Activated CD8-positive, alpha-beta memory T cell treated with anti-CD3 and anti-CD28 coated beads for 1 hour (primary cell): ENCODE measurements at places on chromosomes 12 and 14.

DNA sequence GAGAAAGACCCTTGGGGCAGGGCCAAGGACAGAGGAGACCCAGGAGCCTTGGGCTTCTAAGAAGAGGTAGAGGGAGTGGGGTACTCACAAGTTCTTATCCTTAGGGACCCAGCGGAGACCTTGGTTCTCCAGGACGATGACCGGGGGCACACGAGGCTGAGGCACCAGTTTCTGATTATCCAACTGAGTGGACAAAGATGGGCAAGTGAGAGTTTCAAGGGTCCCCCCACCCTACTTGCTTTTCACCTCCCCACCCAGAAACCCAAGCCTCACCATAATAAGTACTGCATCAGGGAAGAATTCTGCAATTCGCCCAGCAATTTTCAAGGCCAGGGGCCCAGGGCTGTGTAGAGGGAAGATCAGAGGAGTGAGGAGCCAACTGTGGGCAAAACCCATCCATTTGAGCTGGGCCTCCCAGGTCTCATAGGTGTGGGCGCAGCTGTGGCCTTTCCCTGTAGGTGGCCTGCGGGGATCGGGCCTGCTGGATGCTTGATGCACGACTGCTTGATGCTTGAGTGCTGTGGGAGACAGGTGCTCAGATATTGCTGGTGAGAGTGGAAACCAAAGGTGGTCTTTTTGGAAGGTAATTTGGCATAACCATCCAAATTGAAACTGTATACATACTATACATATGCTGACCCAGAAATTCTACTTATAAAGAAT is 2.0 kb downstream of the EMC9 start:
- no peak for DNase-seq

DNA sequence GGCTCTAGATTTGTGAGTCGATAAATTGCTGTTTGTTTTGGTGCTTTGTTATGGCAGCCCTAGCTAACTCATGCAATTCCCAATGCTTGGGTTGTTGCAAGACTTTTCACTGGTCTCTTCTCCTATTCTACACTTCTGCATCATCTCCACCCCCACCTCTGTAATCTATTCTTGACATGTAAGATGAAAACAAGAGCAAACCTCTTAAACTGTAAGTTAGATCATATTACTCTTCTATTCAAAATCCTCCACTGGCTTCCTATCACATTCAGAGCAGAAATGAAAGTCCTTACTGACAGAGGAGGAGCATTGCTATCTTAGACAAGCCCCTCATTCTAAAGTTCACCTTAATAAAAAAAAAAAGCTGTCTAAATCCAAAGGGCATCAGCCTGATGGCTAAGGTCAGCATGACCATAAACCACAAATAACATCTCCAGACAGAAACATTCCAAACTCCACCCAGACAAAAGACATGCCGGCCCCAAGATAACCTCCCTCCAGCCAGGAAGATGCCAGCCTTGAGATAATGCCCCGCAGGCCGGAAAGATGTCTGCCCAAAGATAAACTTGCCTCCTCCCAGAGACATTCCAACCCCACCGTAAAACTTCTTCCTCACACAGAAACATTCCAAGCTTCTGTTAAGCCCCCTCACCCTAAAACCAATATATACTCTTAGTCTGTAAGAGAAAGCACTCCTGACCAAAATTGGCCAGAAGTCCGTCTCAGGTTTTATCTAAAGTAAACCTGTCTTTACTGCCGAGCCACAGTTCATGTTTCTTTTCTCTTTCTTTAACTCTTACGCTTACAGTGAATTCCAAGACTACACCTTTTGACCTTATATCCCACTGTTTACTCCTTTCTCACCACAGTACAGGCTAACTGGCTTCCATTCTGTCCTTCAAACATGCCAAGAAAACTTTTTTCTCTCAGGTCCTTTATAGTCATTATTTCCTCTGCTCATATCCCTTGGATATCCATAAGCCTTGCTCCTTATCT is 308.9 kb downstream of the KCNH5 start:
- DNase-seq, result no peak

GRCh38 chr12:27331291-27331926 is 1.2 kb upstream of the BMAL2 start:
- DNase-seq, result no peak

DNA sequence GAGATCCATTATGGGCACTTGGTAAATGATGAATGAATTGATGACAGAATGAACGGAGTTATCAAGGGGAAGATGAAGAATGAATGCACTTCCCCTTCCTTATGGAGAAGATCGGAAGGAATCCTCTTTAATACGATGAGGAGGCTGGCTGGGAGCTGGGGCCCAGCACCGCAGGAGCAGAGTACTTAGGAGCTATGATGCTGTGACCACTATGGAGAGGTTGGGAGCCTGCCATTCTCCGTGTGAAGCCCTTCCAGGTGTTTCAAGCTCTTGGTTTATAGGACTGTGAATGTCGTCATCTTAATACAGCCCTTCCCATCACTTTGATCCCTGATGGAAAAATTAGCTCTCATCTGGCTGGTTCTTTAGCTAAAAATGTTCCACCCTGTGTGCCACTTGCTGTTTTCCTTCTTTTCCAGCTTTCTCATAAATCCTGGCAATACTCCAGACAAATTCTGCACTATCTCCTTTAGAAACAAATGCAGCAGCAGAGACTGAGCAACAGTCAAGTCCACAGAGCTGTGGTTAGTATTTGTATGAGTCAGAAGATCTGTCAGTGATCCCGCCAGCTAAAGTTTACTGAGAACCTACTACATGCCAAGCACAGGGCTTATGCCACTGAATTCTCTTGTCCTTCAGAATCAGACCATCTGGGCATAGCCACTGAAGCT is 263.1 kb upstream of the CRY1 start:
- DNase-seq, result no peak

GRCh38 chr12:43805149-43805859 is 813 bp downstream of the TWF1 start:
- no peak for DNase-seq

GRCh38 chr14:61426048-61426447 is 104.7 kb downstream of the PRKCH start:
- DNase-seq, result no peak

GRCh38 chr12:24287963-24288362 is 338.5 kb upstream of the SOX5 start:
- no peak for DNase-seq

DNA sequence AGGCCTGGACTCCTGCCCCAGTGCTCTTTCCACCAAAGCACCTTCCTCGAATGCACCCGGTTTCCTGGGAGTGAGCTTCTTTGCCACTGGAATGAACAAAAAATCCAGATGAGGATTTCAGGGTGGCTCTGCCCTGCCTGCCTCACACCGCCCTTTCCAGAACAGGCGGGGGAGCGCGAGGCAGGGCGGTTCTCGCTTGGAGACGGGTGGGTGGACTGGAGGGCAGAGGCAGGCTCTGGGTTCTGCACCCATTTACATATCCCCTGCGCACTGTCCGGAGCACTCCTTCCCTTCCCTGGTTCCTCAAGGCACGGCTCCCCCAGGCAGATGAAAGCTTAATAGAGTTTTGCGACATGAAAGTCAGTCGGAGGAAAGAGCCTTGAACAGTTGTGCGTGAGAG is 69.7 kb upstream of the DLK1 start:
- no peak for DNase-seq

DNA sequence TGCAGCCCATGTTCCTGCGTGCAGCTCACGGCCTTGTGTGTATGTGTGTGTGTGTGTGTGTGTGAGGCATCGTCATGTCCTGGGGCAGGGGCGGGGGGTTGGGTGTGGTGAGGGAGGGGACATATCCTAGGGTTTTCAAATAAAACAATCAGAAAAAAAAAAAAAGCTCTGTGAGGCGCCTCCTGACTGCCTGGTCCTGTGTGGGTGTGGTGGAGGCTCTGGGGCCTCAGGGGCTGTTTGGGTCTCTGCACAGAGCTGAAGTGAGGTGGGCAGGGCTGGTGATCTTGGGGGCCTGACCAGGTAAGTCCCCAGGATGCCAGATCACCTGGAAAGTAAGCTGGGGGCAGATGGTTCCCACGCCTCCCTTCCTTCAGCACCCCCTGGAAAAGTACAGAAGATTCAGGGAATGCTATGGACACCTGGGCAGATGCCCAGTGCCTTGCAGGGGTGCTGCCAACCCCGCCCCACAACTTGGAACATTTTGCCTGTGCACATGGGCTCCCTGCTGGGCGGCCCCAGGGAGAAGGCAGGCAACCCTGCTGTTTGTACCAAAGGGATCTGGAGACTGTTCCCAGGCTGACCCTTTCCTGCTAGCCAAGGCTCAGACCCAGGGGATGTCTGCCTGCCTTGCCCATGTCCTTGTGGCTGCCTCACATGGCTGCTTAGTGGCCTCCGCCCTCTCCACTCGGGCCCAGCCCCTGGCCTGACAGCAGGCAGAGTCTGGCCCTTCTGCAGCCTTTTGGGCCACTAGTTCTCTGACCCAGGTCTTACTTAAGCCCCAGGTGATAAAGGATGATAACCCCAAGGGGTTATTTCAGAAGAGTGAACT is 28.8 kb downstream of the CLSTN3 start:
- no peak for DNase-seq

GRCh38 chr12:96049101-96049500 is 13.7 kb upstream of the LTA4H start:
- DNase-seq, result no peak

- DNase-seq, result no peak
Measured at GRCh38 chr12:14656846-14657245, 39.6 kb downstream of the GUCY2C start.
